Stimulated activated CD4-positive, alpha-beta T cell treated with anti-CD3 and anti-CD28 coated beads, Interleukin-2, amount 100 ng/mL, for 24 hours (primary cell): ENCODE measurements at places on chromosomes 3 and 15.

DNA sequence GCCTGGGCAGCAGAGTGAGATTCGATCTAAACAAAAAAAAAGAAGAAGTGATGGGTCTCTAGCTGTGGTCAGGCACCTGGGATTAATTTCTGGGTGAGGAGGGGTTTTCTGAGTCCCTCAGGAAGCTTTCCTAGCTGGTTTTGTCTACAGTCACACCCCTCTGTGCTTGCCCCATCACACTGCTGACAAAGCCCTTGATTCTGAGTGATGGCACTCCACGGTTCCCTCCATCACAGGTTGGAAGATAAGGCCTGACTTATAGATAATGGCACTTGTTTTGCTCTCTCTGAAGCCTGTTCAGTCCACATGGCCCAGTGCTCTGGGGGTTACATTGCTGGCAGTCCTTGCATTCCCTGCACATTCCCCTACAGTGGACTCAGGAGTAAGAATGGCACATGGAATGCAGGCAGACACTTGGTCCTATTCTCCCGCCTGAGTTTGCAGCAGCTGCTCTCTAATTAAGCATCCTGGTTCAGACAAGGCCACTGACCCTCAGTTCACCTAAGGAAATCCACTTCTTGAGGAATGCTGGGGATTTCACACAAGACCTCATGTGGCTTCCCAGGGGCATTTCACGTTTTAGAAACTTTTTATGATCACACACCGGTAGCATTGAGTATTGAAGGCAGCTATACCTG, 81.0 kb upstream of the NMNAT3 start:
- no peak for DNase-seq

DNA sequence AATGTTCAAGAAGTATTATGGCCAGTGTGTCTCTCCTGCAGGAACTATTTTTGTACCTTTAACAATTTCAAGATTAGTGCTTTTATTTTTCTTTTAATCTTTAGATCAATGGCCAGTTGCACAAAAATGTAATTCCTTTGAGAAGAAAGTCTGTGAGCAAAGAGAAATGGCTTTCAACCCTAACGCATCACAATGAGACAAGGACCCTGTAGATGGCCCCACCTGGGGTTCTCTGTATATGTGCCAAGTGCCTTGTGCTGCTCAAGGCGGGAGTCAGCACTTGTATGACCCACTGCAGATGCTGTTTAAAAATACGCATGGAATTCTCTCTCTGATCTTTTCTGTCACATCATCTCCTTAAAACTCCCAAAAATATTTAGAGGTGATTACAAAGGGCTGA, 453.4 kb downstream of the OCA2 start:
- no peak for DNase-seq

DNA sequence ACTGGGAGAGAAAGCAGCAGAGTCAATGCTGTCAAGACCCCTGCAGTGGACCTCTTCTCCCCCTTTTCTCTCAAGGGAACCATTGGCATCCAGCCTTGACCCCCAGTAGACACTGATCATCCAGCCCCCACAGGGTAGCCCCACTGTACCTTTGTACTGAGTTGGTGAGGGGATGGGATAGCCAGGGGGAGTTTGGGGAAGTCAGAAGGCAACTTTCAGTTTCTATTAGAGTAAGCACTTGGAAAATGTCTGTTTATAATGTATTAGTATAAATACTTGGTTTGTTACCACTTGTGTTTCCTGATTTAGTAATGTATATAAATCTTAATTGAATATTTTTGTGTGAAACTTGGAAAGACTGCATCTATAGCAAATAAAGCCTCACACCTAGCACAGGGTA, 25.0 kb downstream of the DAG1 start:
- no peak for DNase-seq

DNA sequence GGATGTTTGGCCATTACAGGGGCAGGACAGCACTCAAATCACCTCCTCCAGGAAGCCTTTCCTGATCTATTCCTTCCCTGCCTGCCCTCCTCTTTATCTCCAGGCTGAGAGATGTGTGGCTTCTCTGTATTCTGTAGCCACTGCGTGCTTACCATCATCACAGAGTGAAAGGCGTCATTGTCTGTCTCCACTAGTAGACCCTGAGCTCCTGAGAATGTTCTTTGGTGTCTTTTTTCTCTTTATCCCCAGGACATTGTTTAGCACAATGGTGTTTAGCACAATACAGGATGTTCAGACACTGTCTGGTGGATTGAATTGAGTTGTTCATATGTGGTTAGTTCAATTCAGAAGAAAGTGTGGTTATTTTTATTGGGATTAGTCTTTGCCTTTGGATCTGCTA, 26.2 kb upstream of the LARS2 start:
- no peak for DNase-seq

DNA sequence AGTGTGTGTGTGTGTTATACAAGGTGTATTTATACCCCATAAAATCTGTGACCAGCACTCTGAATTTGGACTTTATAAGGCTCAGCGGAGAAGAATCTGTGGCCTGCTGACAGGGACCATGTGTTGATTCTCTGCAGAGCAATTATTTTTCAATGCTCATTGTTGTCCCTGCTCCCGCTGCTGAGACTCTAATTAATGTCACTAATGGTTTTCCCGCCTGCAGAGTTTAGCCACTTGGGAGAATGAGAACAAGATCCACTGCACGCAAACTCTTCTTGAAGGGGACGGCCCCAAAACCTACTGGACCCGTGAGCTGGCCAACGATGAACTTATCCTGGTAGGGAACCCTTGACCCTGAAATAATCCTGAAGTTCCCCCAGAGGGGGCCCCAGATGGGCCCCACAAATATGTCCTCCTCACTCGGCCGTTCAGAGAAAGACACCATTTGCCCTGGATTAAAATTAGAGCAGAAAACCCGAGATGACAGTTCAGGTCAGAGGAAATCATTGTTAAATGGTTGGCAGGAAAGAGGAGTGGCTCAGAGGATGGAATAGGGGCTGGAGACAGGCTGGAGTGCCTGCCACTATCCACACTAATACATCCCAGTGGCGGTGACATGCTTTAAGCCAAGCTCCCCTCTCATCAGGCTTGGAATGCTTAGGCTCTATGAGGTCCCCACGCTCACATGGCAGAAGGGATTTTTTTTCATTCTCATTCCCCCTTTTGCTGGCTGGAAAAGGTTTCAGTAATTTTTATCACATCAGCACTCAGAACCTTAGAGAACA, 3.3 kb downstream of the CRABP1 start:
- no peak for DNase-seq

- DNase-seq: no peak
Measured at GRCh38 chr15:72902245-72902918, 118.8 kb upstream of the ADPGK start.

GRCh38 chr15:101088788-101089578, 162.9 kb downstream of the CHSY1 start:
- DNase-seq: peak; percentile 88

- DNase-seq: no peak
Measured at GRCh38 chr15:61828008-61828407, 232.2 kb downstream of the VPS13C start.

- no peak for DNase-seq
Measured at GRCh38 chr3:131582438-131582837, 79.7 kb upstream of the MRPL3 start.

GRCh38 chr15:89783111-89783860, 7.2 kb downstream of the MESP2 start:
- DNase-seq: no peak

- DNase-seq: no peak
Measured at GRCh38 chr3:130084436-130084980, 2.9 kb downstream of the ALG1L2 start.
